ENCODE measurements at places on chromosomes 7 and 10. TPM values are rescaled to one million over a fixed set of nuclear protein-coding genes. Genes with fewer than 3 reads are reported as not detected.

DNA sequence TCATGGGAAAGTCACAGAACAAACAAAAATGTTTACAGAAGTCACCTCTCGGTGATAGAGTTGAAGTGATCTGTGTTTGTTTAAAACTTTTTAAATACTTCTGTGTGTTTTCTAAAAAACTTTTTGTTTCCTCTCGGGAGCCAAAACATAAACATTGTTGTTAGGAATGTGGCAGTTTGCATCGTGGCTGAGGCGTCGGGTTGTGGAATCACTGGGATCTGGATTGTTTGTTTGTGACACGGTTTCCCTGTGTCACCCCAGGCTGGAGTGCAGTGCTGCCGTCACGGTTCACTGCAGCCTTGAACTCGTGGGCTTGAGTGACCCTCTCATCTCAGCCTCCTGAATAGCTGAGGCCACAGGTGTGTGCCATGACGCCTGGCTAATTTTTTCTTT, 29.0 kb upstream of the SUN1 start:
- DNase-seq: no peak

DNA sequence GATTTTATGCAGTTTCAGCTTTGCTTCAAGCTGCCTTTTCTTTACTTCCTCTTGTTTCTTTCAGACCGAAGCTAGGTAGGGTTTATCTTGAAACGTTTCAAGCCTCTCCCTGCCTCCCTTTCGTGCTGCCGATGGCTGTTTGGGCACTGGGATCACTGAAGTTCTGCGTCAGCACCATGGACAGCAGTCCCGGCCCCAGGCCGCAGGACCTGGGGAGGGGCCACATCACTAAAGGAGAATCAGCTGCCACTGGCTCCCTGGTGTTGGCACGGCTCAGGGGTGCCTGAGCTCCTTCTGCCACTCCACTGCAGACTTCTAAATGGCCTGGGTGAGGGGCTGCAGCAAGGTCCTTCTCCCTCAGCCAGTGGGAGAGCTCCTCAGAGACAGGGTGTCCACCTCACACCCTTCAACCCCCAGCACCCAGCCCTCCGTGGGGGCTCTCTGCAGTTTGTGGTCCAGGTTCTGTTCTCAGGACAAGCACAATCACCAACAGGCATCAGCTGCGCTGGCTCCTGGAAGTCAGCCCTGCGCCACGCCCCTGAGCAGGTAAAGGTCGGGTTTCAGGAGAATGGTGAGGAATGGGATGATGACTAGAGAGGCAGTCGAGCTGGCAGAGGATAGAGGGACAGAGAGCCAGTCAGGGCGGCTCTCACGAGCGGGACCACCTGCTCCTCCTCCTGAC, 387.2 kb downstream of the TCERG1L start:
- DNase-seq: no peak

DNA sequence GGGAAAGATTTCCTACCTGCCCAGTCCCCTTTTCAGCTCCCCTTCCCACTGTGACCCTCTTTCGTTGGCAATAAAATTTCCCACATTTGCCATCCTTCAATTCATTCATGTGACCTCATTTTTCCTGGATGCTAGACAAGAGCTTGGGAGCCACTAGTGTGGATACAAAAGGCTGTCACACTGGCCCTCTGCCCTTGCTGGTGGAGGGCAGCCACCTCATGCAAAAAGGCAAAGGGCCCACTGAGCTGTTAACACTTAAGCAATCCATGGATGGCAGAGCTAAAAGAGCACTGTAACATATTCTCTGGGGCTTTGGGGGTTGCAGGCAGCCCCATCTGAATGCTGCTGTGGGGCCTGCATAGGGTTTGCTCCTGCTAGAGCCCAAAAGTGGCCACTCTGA, 315.1 kb downstream of the NEBL start:
- DNase-seq: no peak

DNA sequence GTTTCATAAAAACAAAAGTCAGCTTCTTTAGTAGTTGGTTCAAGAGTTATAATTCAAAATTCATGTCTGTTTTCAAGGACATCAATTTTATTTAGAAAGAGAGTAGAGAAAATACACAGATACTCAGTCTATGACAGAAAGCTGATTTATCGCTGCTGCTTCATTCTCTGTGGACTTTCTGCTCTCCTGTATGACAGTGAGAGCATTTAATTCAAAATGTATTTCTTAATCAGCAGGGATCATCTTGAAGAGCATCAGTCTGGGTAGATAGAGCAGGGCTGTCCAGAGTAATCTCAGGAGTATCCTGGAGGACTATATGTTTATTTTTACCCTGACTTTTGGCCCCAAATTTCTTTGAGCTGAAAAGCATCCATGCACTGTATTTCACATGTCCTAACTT, 1676.7 kb downstream of the REEP3 start:
- no peak for DNase-seq

The LGI1 gene
- not detected for total RNA-seq

DNA sequence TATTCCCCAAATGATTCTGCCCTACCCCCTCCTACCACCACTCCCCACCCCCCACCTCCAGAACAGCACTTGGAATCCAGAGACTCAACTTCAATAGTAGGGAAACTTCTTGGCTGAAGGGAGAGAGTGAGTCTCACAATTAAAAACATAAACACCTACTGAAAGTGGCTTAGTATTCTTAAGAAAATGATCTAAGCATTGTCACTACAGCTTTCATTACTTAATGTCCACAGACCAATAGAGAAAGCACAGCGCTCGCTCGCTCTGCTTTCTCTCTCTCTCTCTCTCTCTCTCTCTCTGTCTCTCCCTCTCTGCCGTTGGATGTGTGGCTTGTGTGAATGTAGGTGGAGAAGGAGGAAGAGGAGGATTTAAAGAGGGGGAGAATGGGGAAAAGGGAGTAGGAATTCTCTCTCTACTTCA, 1.5 kb upstream of the SEMA3A start:
- peak; percentile 77 for DNase-seq

- no peak for DNase-seq
Measured at GRCh38 chr7:50618281-50618680, 53.1 kb upstream of the DDC start.

GRCh38 chr10:124066781-124067714, 26.4 kb downstream of the CHST15 start:
- no peak for DNase-seq

DNA sequence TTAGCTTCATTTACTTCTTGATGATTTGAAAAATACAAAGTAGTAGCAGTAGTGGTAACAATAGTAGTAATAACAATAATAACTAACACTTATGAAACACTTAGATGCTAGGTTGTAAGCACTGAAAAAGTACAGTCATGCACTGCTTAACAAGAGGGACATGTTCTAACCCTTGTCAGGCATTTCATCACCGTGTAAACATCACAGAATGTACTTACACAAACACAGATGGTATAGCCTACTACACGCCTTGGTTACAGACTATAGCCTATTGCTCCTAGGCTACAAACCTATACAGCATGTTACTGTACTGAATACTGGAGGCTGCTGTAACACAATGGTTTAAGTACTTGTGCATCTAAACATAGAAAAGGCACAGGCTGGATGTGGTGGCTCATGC, 60.6 kb downstream of the PUS7 start:
- DNase-seq: peak; percentile 14

DNA sequence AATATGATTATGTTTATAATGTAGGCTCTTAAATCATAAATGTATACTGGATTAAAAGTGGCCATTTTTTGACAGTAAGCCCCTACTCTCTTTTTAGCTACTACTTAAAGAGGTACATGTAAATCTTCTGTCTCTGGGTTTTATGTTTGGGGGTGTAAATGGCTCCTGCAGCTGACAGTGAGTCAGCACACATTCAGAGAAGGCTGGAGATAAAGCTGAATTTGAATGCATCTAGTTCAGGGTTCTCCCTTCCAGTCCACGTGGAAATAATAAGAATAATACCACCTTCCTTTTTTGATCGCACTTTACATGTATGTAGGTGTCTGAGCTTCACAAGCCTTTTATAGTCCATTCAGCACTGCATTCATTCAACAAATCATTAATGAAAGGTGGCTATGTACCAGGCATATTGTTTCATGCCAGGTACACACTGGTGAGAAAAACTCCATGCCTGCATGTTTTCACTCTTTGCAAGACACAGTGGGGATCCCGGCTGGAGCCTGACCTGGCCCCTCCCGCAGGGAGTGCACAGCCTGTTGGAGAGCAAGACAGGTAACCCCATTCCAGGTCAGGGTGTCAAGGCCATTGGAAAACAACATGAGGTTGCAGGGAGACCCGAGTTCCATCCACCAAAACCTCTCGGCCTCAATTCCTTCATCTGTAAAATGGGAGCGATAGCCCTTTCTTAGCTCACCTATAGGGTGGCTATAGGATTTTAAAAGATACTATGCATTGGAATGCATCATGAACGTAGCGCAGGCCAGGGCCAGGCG, 107.5 kb upstream of the ANLN start:
- peak; percentile 61 for DNase-seq

- peak; percentile 23 for DNase-seq
Measured at GRCh38 chr10:10869592-10869991, 148.1 kb upstream of the CELF2 start.

DNA sequence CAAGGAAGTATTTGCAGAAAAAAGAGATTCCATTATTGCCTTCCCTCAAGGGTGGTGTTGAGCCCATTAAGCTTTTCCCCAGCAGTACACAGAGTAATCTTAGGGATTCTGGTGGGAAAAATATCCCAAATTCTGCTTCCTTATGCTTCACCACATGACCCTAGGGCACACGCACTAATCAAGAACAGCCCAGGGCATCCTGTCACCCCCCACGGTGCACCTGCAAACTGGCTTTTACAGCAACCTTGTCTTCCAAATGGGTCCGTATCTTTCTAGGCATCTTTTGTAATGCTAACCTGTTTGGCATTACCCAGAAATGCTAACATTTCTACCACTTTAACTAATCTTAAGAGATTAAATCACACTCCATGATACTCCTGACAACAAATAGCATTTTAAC, 926 bp upstream of the C7orf33 start:
- DNase-seq: no peak

The FAM185A gene
- 4.3 TPM for total RNA-seq
